CD4-positive, alpha-beta T cell treated with Interleukin-10 for 1 hour (primary cell): ENCODE measurements at places on chromosomes 12 and 14.

DNA sequence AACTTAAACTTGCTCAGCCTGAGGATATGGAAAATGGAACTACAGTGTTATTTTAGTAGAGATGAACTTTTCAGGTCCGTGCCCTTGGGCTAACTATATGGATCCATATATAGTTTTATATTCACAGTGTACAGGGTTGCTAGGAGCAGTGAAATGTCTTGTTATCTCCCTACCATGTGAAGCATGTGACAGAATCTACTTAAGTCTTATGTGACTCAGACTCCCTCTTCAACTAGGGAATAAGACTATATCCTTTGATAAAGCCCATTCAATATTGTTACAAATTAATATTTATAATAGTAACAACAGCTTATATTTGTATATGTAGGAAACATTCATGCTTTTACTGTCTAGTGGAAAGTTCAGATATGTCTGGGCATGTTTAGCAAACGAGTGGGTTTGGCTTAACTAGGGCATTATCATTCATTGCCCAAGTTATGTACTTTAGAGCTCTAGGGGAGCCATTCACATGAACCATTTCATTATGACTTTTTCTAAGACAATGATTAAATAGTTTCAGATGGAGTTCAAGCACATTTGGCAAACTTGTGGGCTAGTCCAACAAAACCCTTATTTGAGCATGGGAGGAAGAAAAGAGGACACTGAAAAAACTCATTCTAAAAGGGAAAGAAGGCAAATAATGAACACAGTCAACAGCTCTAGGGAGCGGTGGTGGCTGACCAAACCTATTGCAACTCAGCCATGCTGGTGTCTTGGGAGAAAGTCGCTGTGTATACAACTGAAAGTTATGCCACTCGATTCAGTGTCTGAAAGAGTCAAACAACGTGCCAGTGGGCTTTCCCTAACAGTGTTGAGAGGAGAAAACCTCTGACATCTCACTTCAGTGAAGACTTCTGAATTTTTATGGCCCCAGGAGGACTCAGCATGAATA is 305.9 kb upstream of the G2E3 start:
- no peak for DNase-seq

DNA sequence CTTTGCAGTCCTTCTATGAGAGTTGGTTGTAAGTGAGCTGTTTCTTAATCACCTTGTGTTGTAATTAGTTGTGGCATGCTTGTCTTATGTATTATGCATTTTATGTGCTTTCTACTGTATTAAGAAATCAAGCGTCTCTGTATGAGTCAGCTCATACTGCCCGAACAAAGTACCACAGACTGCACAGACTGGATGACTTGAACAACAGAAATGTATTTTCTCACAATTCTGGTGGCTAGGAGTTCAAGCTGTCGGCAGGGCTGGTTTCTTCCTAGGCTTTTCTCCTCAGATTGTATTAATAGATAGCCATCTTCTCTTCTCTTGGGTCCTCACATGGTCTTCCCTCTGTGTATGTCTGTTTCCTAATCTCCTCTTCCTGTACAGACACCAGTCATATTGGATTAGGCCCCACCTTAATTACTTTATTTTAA is 77.7 kb downstream of the FLRT2 start:
- no peak for DNase-seq

DNA sequence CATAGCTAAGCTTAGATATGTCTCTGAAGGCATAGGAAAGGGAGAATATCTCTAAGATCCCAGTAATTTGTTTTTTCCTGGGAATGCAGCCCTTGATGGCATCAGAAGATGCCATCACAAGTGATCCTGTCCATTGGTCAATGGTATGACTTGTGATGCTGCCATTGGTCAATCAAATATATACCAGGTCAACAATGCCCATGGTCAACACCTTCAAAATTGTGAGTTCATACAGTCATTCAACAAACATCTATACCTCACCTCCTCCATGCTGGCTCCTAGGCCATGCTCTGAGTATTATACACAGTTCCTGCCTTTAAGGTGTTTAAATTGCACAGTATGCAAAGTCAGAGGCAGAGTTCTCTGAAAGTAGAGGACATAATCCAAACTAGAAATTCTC is 19.3 kb upstream of the IL22 start:
- DNase-seq = no peak

GRCh38 chr14:71355324-71356201 is 448.3 kb downstream of the PCNX1 start:
- DNase-seq = no peak

GRCh38 chr12:38919191-38919590 is 13.8 kb upstream of the CPNE8 start:
- no peak for DNase-seq
